ENCODE measurements at places on chromosomes 6 and 20.

DNA sequence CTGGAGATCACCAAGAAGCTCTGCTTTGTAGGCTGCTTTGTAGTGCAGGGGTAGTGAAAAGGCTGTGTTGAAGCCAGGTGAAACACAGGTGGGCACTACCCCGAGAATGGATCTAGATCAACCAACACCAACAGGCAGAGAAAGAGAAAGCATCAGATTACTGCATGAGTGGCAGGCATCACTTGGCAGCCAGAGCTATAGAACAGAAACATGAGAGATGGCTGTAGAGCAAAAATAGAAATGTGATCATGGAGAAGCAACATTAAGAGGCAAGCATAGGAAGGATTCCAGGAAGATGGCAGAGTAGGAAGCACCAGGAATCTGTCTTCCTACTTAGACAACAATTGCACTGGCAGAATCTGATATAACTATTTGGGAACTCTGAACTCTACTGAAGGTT, 311.1 kb upstream of the TCF21 start:
- DNase-seq: no peak

GRCh38 chr6:6926856-6927255, 180.9 kb upstream of the RREB1 start:
- no peak for DNase-seq

- no peak for DNase-seq
Observed at GRCh38 chr20:16302818-16303217, 270.4 kb downstream of the KIF16B start.

DNA sequence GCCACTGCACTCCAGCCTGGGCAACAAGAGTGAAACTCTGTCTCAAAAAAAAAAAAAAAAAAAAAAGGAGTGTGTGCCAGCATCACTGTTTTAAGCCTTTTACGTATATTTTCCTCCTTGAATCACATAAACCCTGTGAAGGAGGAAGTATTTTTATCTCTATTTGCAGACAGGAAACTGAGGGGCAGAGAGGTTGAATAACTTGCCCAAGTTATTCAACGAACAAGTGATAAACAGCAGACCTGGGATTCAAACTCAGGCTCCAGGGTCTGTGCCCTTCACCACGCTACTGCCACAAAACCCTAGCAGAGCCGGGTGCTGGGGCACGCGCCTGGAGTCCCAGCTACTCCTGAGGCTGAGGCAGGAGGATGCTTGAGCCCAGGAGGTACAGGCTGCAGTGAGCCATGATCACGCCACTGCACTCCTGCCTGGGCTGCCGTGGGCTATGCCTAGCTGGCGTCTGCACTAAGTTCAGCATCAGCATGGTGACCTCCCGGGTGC, 9.4 kb upstream of the AVP start:
- no peak for DNase-seq

DNA sequence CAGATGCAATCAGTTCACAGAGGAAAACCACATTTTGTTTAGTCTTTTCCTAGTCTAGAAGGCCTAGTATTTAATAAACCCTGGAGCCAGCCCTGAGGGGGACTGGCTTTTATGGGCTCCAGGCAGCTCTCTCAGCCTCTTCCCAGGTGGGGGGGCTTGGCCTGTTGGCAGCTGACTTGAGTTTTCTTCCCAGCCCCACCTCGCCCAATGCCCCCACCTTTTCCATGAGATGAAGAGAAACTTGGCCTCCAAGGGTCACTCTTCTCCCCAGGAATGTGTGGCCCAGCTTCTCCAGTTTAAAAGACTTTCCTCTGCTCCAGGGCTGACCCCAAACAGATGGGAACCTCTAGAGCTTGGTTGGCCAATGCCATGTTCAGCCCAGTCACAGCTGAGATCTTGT, 196.1 kb downstream of the BMP7 start:
- DNase-seq: no peak

GRCh38 chr6:154257067-154257466, 99.5 kb downstream of the IPCEF1 start:
- DNase-seq: no peak

DNA sequence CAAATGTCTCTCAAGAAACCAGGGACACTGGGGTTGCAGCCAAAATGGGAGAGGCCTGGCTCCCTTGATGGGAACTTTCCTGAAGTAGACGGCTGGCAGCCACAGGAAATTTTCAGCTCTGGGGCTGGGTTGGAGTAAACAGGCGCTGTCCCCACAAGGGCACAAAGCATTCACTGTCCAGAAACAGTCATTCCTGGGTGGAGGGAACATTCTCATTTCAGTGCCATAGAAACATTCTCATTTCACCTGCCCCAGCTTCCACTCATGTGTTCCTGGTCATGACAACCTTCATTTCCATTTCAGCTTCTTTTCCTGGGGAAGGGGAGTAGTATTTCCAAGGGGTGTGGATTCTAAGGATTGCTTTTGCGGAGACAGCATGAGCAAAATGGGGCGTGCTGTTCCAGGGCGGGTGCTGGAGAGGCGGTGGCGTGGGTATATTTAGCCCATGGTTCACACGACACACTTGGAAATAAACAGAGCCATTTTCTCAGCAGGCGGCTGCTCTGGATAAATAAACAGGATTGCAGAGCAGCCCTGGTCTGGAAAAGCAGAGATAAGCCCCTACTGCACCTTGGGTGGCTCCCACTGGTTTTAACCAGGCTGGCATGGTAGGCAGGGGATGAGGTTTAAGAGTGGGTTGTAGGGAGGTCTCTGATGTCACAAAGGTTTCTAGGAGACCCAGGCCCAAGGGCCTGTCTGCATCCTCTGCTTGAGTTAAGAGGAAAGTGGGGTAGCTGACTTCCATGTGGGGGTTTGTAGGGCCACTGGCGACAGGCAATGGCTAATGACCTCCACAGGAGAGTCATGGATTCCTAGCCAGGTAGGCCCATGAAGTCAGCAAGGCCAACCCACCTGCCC, 32.9 kb downstream of the COX4I2 start:
- peak; percentile 67 for DNase-seq

DNA sequence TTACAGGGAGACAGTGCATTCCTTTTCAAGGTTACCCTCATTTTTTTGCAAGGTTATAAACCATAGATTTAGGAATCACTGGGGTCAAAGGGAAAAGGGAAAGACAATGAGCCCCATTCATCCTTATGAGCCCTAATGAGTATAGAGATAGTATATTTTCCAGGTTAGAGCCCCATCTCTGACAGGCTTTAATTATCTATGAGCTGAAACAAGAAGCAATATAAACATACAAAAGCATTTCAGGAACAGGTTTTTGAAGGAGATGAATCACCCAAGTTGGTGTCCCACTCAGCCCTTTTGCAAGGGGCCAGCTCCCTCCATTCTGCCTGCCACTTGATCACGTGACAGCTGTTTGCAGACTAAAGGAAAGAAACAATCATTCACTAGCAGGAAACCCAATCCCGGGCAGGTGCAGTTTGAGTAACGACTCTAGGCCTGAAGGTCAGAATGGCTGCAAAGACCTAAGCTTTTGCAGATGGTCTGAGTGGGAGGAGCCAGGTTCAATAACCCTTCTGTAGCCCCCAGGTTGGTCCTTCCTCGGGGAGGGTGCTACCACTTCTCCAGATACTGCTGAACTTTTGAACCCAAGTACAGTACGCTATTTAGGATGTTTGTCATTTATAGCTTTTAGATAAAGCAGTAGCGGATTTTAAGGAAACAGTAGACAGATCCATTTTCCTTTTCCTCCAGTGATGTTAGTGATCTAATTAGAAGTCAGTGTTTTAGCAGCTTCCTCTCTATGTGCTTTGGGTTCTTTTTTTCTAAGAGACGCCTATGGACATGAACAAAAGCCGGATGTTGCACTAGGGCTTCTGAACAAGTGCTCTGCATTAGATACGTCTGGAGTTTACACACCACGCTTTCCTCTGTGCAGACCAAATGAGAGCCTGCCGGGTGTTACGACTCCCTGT, 253.2 kb downstream of the SOX4 start:
- peak; percentile 31 for DNase-seq

DNA sequence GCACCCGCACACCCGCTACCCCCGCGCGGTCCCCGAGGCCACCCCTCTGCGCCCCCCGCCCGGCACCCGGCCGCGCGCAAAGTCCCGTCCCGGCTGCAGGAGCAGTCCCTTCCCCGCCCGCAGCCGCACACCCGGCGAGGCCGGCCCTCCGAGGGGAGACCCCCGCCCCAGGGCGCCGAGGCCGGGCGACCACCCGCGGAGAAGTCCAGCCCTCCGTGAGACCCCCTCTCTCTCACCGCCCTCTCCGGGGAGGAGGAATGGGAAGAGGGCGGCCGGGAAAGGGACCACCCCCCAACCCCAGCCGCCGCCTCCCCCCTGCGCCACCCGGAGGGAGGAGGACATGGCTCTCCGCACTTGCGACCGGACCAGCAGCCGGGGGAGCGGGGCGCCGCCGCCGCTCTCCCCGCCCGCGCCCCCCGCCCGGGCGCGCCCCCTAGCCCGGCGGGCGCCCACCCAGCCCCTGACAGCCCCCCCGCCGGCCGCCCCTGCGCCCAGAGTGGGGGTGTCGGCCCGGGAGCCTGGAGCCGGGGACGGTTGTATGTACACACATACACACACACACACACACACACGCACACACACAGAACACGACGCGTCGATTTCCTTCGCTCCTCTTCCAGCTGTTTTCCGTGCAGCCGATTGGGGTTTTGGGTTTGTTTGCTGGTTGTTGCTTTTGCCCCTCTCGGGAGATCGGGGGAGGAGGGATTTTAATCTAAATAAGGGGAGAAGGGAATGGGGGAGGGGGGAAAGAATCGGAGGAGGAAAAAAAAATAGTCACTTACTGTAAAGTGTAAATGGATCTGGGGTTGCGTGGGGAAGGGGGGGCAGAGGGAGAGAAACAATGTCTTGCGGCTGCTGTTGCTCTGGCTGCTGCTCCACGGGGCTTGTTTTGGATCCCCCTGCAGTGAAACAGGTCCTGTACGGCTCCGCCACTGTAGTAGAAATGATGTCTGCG, at the start of gene ATXN1:
Gene ATXN1 (minus strand): TSS at position 945 of the 955 bp plus-strand sequence.
- DNase-seq: peak; percentile 68

DNA sequence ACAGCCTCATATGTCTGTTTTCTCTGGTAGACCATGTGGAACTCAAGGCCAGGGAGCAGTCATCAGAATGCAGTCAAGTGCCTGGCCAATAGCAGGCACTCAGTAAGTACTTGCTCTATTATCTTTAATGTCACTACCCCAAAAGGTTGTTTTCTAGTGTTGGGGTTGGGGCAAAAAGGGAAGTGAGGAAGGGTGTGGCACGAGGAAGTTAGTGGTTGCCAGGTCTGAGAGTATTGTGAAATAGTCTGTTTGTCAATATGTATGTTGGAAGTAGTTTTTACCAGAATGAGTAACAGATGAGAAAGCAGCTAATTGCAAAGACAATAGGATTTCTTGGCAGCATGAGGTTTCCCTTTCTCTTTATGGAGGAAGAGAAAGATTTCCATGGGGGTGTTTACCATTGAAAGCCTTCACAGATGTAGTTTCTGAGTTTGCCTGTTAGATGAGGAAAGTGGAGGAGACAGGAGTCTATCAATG, 59.5 kb upstream of the ARMH2 start:
- DNase-seq: no peak

- DNase-seq: peak; percentile 94
Observed at GRCh38 chr20:50071039-50071888, 41.7 kb downstream of the UBE2V1 start.

GRCh38 chr6:68025764-68026163, 609.3 kb upstream of the ADGRB3 start:
- DNase-seq: no peak

DNA sequence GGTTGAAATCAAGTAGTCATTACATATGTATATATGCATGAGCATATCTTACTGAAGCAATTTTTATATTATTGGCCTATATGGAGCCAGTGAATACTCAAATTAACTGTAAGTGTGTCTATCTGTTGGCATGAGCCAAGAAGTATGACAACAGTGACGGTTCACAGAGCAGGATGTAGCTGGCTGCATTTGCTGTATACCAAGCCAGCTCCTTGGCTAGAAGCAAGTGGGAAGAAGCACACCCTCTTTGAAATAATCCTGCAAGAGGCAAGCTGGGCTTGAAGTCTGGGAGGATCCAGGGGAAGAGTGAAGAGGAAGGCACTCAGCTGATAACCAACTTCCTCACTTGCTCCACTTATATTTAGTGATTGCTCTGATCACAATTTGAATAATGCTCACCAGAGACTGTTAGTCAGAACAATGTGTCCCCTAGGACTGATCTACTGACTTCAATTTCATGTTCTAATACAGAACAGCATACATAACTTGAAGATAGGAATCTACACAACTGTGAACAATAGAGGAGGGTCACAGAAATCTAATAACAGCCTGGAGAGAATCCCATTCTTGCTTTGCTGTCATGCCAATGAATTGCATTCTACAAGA, 497.3 kb downstream of the PRKN start:
- no peak for DNase-seq

- no peak for DNase-seq
Observed at GRCh38 chr6:2643130-2643529, 107.6 kb downstream of the MYLK4 start.

DNA sequence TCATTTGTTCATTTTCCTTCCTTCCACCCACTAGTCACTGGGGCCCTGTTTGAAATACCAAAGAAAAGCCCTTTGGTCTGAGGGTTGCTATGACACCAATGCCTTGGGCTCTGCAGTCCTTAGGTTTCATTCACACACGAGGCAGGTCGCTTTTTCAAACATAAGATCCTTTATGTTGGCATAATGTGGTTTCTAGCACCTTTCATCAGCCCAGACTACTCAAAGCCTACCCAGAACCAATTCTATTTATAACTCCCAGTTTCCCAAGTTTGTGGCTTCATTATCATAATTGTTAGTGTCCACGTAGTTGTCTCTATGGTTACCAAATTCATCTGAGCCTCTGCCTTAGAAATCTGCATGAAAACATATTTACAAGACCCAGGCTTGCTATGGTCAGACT, 6.6 kb upstream of the TP53RK start:
- no peak for DNase-seq

DNA sequence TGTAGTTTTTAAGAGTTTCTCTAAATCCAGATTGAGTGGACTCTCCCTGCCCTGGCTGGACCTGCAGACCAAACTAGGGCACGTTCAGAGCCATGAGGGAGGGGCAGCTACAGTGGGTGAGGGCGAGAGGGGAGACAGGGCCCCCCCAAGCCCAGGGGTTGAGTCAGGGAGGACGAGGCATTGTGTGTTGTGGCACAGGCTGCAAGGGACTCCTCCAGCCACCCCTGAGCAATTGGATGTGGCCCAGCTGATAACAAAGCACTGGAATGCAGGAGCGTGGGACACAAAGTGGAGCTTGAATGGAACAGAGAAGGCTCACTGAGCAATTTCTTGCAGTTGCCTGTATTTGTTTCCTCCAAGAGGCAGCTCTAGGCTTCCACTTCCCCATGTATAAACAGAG, 43.5 kb upstream of the MYL9 start:
- no peak for DNase-seq

- DNase-seq: peak; percentile 68
Observed at GRCh38 chr20:63519668-63520503, 679 bp upstream of the PPDPF start.

- DNase-seq: no peak
Observed at GRCh38 chr20:17636523-17637412, 45.3 kb downstream of the RRBP1 start.

- DNase-seq: no peak
Observed at GRCh38 chr6:142395768-142396231, 94.0 kb downstream of the ADGRG6 start.

- DNase-seq: no peak
Observed at GRCh38 chr6:113482771-113483170, 374.4 kb upstream of the MARCKS start.

- no peak for DNase-seq
Observed at GRCh38 chr6:13262302-13263230, 65.8 kb downstream of the TBC1D7 start.

GRCh38 chr20:54173653-54174456, at the start of gene CYP24A1:
Gene CYP24A1 (minus strand): TSS chr20:54173986. CDS start chr20:54173579, 407 bp downstream.
- no peak for DNase-seq
